ENCODE measurements at places on chromosomes 5 and 9.

DNA sequence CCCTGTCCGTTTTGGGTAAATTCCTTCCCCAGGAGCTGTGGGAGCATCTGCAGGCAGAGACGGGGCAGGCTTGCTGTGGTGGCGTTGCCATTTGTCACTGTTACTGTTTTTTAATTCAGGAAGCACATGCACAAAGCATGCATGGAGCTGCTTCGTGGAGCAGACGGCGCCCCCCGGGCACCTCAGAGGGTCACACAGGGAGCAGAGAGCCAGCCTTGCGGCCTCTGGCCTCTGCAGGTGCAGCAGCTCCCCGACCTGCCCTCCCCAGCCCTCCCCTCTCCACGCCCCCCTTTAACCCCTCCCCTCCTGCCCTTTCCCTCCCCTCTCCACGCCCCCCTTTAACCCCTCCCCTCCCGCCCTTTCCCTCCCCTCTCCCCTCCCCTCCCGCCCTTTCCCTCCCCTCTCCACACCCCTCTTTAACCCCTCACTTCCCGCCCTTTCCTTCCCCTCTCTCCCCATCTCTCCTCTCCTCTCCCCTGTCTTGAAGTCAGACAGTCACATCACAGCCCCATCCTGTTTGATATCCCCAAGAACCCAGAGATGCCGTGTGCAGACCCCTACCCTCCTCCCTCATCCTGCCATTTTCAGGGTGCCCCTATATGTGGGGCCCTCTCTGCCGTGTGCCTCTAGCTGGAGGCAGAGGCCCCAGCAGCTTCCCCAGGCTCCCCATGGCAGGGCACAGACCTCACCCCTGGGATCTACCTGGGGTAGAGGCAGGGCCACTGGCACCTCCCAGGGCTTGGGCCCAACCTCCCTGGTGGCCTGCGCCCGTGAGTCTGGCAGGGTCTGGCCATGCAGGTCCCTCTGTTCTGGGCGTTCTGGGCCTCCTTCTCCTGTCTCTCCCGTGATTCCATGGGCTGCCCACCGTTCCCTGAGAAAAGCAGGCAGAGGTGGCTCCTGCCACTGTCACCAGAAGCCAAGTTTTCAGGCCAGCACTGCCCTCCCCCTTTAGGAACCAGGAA is 29.6 kb upstream of the UBAC1 start:
- no peak for DNase-seq

GRCh38 chr5:150789450-150789849 is 10.9 kb downstream of the SMIM3 start:
- no peak for DNase-seq

- no peak for DNase-seq
These were observed 1050.2 kb downstream of the CDH12 start for GRCh38 chr5:21802869-21803490.

GRCh38 chr5:173573126-173573960 is 43.1 kb downstream of the BOD1 start:
- peak; percentile 26 for DNase-seq

DNA sequence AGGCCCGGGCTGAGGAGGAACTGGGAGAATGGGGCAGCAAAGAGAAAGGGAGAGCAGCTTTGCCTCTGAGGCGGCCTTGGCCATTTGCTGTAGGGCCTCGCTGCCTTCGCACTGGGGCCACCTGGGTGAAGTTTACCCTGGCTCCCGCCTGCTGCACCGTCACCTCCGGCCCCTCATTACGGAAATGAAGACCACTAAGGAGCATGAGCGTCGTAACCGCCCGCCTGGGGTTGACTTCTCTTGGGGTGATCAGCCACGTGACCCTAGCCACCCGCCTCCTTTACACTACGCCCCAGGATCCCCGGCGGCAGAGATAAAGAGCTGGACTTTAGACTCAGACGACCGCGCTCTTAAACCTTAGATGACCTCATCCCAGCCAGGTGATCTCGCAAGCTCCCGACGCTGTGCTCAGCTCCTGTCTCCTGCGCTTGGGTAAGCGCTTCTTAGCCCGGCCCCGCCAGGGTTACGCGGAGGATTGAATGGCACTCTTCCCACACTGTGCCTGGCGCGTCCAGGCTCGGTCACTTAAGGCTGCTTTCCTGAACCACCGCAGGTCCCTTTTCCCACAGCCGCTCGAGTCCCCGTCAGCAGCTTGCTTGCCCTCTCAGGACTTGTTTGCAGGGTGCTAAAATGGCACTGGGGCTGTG is 107.9 kb upstream of the LARP1 start:
- no peak for DNase-seq

- no peak for DNase-seq
These were observed 22.2 kb upstream of the ASS1 start for GRCh38 chr9:130422546-130422945.

DNA sequence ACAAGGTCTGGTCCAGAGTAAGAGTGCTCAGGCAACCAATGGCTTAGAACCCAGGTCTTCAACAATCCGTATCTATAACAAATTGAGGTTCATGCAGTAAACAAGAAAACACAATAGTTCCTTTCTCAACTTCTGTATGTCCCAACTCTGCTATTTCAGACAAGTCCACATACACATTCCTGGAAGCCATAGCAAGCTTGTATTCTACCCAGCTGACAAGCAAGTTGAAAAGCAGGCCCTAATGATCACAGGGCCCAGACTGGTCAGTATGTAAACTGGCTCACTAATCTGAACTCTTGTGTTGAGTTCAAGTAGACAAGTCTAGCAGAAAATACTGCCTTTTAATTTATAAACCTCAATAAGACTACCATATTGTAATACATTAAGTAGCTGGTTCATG is 26.9 kb downstream of the FNIP1 start:
- no peak for DNase-seq

GRCh38 chr9:19527663-19528062 is 118.9 kb downstream of the ACER2 start:
- DNase-seq: no peak

- no peak for DNase-seq
These were observed 127.0 kb downstream of the NNT start for GRCh38 chr5:43729846-43730478.

DNA sequence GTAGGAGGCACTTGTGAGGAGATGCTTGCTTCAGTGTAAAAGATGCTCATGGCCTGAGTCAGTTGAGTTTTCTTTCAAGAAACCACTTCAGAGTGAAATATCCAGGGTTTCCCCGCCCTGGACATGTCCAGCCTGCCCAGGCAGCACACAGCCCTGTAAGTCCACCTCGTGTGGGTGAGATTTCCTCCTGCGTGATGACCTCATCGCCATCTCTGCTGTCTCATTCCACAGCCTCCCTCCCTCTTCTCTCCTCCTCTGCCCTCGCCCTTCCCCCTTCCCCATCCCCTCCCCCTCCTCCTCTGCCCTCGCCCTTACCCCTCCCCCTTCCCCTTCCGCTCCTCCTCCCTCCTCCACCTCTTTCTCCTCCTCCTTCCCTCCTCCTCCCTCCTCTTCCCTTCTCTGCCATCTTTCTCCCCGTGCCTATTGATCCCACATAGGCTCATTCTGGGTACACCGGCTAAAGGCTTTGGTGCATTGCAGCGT is 34.0 kb upstream of the NCS1 start:
- DNase-seq: no peak

DNA sequence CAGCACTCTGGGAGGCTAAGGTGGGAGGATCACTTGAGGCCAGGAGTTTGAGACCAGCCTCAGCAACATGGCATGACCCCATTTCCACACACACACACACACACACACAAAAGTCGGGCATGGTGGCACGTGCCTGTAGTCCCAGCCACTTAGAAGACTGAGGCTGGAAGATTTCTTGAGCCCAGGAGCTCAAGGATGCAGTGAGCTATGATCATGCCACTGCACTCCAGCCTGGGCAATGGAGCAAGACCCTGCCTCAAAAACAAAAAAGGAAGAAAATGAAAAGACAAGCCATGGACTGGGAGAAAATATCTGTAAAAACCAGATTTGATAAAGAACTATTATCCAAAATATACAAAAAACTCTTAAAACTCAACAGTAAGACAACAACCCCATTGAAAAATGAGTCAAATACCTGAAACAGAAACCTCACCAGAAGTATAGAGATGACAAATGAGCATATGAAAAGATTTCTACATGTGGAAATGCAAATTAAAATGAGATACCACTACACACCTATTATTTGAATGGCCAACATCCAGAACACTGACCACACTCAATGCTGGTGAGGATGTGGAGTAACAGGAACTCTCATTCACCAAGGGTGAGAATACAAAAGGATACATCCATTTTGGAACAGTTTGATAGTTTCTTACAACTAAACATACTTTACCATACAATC is 24.7 kb downstream of the DNAJA1 start:
- no peak for DNase-seq
